ENCODE measurements at places on chromosomes 4 and X. TPM values are rescaled to one million over a fixed set of nuclear protein-coding genes. Genes with fewer than 3 reads are reported as not detected.

Gene PABPC1L2A
- not detected for total RNA-seq

- DNase-seq = no peak
Measured at GRCh38 chrX:24253469-24253868, 60.4 kb downstream of the SUPT20HL2 start.

DNA sequence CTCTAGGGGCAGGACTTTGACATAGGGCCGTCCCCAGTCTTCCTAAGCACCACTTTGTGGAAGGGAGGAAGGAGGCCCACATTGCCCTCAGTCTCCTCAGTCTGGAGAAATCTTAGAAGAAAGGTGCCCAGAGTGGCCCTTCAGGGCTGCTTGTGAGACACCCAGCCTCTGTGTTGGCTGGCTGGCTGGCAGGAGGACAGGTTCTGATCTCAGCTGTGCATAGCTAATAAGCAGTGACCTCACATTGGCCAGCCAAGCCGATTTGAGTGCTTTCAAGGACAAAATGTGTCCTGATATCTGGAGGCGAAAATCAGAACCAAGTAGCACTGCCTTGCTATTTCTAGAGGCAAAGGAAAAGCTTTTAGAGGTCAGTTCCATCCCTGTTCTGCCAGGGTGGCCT, 211.5 kb downstream of the BCOR start:
- DNase-seq = no peak

GRCh38 chr4:48781968-48782367, 1.9 kb upstream of the FRYL start:
- DNase-seq = no peak

DNA sequence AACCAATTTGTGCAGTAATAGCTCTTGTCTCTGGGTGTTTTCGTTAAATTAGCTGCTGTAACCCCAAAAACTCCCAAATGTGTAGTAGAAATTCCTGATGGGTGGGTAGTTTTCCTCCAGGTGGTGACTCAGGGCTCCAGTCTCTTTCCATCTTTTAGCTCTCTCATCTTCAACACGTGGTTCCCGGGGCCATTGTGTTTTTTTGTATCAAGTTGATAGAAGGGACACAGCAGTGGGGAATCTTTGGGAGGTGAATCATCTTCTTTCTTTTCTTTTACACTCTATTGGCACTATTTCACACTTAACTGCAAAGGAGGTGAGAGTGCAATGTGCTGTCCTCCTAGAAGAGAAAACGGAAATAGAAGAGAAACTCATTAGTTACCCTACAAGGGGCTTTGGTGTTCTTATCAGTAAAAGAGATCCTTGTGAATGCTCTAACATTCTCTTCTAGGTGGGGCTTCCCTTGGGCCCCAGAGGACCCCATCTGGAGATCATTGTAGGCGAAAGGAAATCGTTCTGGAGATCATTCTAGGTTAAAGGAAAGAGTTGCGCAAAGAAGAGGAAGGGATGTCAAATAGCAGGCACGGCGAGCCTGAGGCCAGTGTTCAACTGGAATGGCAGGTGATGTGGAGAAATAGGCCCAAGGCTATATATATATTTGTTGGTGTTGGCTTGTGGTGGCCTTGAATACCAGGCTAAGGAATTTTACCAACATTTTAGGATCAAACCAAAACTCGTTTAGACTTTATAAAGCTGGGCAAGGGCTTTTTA, 68.2 kb upstream of the ACSL1 start:
- no peak for DNase-seq

GRCh38 chr4:153611679-153612078, 72.4 kb upstream of the TLR2 start:
- DNase-seq = peak; percentile 38
